ENCODE measurements at places on chromosomes 3 and 15.

DNA sequence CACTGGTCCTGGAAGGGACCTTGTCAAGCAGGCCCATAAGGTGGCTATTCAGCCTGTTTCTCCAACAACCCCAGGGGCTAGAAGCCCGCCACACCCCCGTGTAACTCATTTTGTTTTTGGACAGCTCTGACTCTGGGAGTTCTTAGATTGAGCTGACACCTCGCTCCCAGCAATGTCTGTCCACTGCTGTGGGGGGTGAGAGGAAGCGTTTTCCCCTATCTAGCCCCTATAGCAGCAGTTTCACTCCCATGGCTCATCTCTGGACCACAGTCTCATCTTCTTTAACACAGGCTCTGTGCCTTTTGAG lies 1.1 kb upstream of the PPP1R2 start:
- DNase-seq: no peak

DNA sequence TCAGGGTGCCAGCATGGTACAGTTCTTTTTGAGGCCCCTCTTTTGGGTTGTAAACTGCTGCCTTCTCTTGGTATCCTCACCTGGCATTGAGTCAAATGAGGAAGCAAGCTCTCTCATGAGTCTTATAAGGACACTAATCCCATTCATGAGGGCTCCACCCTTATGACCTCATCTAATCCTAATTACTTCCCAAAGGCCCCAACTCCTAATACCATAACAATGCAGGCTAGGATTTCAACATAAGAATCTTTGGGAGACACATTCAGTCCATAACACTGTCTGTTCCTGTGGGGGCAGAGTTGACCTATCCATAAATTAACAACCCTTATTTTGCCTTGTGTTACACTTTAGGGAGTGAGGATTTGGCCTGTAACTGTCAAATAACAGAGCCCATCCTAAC lies 278.3 kb downstream of the LRTM1 start:
- DNase-seq: no peak

GRCh38 chr15:101540480-101541239 lies 51.2 kb upstream of the PCSK6 start:
- DNase-seq: no peak

DNA sequence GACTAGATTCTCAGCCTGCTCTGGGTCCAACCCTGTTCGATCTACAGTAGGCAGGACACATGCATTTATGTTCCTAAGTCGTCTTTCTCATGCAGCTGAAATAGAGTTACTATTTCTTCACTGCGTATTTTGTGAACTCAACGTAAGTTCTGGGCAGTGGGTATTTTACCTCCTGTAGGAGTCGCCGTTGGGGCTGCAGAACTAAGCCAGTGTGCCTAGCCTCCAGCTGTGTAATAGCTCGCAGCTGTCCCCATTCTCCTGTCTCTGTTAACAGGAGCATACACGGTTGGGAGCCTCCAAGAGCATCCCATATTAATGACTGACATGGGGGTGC lies 58.4 kb upstream of the HRH1 start:
- no peak for DNase-seq

- DNase-seq: no peak
Observed at GRCh38 chr15:69562564-69562963, 109.9 kb downstream of the RPLP1 start.

GRCh38 chr3:52533623-52534280 lies at the start of gene NT5DC2:
Gene NT5DC2 (minus strand): TSS chr3:52533857. CDS start chr3:52533737, 120 bp downstream.
- peak; percentile 74 for DNase-seq

DNA sequence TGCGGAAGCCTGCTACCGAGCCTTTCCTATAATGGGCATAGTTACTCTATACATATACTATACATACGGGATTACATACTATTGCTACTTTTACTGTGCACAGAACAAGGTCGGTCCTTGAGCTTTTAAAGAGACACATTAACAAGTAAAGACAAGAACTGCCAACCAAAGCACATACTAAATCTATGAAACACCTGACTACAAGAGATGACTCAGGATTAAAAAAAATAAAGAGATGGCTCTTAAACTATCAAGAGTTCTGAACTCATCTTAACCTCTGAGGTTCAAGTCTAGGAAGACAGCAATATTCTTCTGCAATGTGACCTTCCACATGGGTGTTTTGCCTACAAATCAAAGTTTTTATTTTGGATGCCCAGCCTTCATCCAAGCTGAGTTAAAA lies 106.8 kb downstream of the TNIK start:
- DNase-seq: no peak

GRCh38 chr3:120172070-120172469 lies 77.8 kb upstream of the GSK3B start:
- DNase-seq: no peak

DNA sequence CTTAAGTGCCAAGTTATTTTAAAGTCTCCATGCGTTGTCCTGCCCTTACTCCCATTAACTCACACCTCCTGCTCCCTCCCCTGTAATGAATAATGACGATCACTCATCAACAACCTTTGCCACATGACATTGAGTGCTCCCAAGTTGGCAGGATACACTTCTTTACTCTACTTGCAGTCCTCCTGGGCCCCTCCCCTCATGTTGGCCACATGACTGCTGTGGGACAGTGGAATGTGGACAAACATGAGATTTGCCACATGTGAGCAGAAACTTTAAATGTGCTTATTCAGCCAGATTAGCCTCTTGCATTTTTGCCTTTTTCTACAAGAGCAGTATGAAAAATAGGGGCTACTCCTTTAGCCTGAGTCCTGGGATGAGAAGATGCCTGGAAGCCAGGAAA lies 167.9 kb downstream of the DCLK3 start:
- DNase-seq: no peak

DNA sequence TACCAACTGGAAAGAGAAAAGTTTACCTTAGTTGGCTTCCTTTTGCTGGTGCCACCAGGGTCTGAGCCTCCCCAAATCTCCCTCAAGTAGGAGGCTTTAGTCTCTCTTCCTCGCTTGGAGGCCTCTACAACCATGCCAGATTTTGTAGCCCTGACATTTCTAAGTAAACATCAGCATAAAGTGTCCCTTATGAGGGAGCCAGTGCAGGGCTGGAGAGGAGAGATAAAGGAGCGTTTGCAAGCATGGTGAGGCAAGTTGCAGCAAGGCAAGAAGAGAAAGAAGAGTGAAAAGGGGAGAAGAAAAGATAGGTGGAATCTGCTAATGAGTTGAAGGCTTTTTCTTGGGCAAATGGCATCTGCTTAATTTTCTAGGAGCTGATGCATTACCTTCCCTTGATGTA lies 82.7 kb upstream of the FNDC3B start:
- no peak for DNase-seq

GRCh38 chr3:189320511-189320910 lies 148.7 kb downstream of the TPRG1 start:
- no peak for DNase-seq

DNA sequence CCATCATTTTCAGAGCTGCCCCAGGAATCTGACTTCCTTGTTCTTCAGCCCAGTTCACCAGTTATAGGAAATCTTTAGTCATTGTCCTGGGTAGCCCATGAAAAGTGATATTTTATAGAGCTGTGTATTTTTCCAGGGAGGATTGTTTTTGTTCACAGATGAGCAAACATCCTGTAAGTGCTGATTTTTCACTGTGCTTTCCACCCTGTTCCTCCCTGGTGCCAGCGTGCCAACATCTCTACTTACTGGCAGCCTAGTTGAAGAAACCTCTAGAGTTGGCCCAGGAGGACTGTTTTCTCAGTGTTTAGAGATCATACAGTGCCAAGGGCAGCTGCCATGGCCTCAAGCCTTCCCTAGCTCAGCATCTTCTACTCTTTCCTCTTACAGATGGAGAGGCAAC lies 41.3 kb downstream of the ST6GAL1 start:
- no peak for DNase-seq

GRCh38 chr3:10783360-10784351 lies 32.4 kb upstream of the SLC6A11 start:
- peak; percentile 19 for DNase-seq

- DNase-seq: no peak
Observed at GRCh38 chr15:82129761-82130160, 83.9 kb upstream of the MEX3B start.

DNA sequence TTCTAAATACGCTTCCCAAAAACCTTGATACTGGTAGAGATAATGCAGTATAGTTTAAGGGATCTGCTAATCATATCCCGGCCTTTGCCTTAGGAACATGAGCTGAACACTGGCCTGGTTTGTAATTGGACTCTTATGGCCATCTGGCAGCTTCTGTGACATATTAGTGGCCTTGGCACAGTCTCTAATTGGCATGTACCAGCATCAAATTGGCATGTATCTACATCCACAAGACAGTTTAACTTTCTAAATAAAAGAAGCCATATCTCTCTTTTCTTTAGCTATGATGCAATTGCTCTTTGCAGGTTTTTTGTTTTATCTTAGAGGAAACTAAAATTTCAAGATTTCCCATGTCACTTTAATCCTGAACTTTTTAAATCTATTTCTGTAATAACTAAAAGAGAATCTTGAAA lies 44.6 kb upstream of the FILIP1L start:
- DNase-seq: no peak

- peak; percentile 33 for DNase-seq
Observed at GRCh38 chr15:79973456-79974195, 2.6 kb upstream of the BCL2A1 start.

DNA sequence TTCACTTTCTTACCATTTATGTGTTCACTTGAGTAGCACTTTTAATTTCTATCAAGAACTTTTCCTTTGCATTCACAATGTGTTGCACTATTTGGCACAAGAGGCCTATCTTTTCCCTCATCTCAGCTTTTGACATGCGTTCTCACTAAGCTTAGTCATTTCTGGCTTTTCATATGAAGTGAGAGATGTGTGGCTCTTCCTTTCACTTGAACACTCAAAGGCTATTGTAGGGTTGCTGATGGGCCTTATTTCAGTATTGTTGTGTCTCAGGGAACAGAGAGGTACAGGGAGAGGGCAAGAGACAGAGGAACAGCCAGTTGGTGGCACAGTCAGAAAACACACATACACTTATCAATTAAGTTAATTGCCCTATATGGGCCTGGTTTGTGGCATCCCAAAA lies 127.4 kb upstream of the MLF1 start:
- no peak for DNase-seq

Measured in stimulated activated naive CD8-positive, alpha-beta T cell treated with anti-CD3 and anti-CD28 coated beads, Interleukin-15, amount 100 ng/mL, for 72 hours (primary cell).